ENCODE measurements at places on chromosomes 2 and 18.

DNA sequence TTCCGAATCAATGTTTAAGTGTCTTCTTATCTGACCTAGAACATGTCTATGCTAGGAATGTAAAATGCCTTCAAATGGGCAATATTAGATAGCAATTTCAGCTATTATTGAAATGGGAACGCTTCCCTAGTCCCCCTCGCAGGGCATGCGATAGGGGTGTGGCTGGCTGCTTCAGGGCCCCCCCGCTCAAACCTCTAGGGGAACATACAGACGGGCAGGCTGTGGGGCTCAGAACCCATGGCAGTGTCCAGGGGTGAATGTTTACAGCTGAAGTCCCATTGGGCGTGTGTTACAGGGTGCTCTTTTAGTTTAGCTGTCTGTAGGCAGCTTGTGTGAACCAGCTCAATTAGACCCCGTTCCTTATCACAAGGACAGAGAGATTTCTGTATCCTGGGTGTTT, 315.9 kb downstream of the DSEL start:
- DNase-seq = no peak

DNA sequence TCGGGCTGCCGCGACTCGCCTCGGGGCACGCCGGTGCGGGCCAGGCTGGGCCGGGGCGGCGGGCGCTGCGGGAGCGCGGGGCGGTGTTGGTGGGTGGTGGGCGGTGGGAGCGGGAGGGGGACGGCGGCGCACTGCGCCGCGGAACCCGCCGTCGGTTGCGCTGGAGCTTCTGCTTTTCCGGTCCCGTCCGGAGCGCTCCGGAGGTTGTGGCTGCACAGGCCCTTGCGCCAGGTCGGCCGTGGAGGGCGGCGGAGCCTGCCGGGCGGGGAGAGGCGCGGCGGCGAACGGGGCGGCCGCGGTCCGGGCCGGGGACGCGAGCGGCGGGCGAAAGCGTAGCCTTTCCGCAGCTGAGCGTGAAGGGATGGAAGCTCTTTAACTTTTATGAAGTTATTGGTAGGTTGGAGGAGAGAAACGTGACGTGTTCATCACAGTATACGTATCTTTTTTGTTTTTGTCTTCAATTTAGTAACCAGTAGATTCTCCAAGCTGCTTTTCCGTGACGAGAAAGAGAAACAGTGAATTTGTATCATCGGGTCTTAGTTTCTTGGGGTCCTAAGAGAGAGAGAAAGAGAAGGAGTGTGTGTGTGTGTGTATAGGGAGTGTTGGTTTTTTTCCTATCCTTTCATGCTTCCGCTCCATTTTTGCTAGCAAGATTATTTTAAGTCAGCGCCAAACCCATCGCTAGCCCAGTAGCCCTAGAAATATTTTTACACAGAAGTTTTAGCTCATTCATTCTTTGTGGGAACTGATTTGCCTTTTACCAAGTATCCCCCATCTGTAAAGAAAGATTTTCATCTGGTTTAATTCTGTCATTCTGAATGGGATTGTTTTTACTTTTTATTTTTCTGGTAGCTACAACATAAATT, 535 bp downstream of the ATG4B start:
- no peak for DNase-seq

- DNase-seq = no peak
Measured at GRCh38 chr2:214076527-214076926, 334.3 kb upstream of the VWC2L start.

- no peak for DNase-seq
Measured at GRCh38 chr2:13353083-13353482, 636.3 kb downstream of the TRIB2 start.

DNA sequence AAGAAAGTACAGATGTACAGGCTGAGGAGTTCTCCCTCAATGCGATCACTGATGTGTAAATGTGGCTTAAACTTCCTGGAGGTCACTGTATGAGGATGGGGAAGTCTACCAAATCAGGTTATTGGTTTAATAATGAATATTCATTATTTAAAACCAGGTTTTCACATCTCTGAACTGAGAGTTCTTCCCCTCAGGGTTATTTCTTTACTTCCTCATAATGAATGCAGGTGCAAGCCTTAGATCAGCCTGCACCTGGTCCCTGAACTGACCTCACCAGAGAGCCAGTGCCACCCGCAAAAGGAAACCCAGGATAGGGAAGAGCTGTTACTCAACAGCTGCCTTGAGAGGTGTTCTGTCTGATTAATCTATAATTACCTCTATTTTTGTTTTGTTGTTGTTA, 369.0 kb downstream of the EPHA4 start:
- DNase-seq = no peak

- no peak for DNase-seq
Measured at GRCh38 chr2:222383255-222383654, 41.1 kb upstream of the SGPP2 start.

DNA sequence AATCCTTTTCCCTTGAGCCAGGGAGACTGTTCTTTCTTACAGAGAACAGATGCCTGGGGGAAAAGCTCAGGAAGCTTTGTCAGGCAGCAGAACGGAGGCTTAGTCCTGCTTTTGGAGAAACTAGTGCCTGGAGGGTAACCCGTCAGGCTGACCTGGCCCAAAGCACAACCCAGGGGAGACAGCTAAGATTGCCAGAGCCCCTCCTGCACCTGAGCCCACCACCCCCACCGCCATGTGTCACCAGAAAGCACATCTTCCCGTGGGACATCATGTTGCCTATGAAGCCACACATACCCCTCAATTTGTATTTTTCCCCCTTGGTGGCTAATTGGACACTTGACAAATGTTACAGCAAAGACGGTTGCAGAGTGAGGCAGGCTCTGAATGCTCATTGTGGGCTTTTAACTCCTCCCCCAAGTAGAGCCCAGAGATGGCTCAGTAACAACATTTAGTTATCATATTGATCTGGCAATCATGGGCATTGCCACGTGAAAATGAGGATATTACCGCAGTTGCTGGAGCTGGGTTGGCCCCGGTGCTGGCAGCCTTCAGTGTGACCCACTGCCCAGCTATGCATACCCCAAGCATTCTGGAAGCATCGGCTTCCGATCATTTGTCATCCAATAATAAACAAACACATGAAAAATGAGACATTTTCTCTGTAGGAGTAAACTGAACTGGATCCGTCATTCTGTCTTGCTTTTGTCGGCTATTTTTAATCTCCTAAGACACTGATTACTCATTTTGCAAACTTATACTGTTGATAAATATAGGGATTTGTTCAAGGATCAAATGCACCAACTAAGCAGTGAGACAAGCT, 229.5 kb downstream of the ATAD2B start:
- no peak for DNase-seq

DNA sequence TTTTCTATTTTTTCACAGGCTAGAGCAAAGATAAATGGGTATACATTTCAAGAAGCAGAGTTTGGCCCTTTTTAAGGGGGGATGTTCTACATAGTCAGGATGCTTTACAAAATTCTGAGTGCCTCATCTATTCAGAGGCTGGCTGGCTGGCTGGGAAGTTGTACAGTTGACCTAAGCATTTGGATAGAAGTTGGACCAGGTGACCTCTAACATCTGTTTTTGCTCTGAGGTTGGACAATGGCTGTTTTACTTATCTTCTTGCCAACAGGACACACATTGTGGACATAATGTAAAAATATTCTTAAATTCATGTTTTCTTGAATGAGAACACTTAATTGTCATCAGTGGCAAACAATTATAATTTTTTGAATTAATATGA, 205.4 kb downstream of the PTPRM start:
- no peak for DNase-seq

GRCh38 chr2:120400551-120400950, 54.6 kb downstream of the INHBB start:
- no peak for DNase-seq
